Stimulated activated CD4-positive, alpha-beta T cell treated with anti-CD3 and anti-CD28 coated beads, Interleukin-12 subunit alpha, Interleukin-12 subunit beta, amount 100 ng/mL, for 4 hours (primary cell): ENCODE measurements at places on chromosomes 1 and 21.
A peak's percentile ranks its signal among the peaks of the same experiment; 100 is the strongest.

DNA sequence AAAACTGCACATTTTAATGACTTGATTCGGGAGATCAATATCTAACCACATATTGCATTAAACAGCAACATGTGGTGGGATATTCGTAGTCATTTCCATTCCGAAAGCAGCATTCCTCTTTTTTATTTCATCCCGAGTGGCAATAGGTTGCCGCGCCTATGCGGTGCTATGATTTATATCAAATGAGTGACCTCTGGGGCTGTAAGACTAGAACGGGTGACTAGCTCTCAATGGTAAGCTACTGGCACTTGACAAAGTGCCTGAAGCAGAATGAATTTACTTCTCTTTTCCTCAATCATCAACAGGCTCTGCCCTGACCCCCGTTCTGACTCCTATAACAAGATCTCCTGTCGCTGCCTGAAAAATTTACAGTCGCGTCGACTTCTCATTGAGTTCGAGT, 162.3 kb downstream of the ZNF281 start:
- DNase-seq: no peak

DNA sequence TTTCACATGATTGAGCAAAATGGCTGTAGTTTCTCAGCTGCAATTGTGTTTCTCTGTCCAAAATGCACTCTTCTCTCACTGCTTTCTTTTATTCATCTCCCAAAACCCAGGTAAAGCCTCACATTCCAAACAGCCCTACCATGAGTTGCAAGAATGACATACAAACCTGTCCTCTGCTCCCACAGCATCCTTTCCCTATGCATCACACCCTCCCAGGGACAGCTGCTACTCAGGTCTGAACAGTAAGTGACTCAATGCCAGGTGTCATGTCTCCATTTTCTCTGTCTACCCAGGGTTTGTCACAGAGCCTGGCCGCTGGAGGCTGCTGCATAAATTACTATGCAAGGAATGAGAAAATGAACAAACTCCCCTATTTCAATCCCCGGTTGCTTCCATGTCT, 118.5 kb downstream of the PLD5 start:
- no peak for DNase-seq

DNA sequence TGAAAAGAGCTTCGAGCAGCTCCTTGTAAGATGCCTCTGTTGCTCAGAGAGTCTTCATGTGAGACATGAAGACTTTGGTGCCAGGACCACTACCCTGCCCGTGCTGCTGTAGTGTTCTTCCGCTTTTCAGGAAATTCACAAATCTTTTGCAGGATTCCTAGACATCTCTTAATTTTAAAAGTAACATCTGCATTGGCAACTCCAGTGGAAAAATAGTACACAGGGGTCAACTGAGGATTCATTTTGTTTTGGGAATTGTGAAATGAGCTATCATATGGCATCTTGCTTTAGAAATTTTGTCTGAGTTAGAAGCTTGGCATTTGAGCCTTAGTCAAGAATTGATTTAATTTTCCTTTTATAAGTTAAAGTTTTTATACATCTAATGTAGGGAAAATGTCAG, 7.2 kb downstream of the PRDM2 start:
- no peak for DNase-seq

DNA sequence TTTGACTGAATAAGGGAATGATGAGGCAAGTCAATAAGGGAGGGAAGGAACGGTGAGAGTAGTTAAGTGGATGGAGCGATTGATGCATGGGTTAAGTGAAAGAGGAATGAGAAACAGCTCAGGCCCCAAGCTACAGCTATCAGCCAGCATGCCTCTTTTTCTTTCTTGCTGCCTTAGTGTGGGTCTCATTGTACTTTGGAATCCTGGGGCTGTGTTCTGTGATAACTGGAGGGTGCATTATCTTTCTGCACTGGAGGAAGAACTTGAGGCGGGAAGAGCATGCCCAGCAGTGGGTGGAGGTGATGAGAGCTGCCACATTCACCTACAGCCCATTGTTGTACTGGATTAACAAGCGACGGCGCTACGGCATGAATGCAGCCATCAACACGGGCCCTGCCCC, 1.0 kb downstream of the TEX38 start:
- no peak for DNase-seq

- DNase-seq: no peak
These were observed 3.7 kb downstream of the CHD1L start for GRCh38 chr1:147246044-147246690.

- DNase-seq: no peak
These were observed 73.3 kb upstream of the SLC44A3 start for GRCh38 chr1:94746635-94747525.

DNA sequence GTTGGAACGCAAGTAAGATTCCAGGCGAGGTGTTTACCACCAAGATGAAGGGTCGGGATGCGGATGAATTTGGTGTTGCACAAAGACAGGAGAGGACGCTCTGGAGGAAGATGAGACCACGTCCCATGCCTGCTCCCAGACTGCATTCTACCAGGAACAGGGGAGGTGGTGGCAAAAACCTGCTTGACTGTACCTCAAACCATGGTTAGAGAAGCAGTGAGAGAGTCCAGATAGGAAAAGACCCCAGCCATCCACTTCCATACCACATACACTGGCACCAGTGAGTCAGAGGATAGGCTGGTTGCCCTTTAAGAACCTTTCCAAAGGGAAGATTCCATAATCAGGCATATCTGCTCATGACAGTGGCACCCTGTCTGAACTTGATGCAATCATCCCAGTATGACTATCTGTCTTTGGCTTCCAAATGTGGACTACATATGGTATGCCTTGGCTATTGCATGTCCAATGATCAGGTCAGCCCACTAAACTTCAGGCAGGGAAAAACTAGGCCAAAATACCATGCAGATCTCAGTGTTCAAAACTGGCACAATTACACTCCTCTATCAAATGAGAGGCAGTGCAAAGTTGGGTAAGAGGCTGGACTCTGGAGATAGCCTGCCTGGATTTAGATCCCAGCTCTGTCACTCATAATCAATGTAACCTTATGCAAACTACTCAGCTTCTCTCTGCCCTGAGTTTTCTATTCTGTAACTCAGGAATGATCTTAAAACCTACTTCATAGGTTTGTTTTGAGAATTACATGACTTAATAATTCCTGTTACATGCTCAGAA, 20.6 kb downstream of the NPR1 start:
- no peak for DNase-seq

DNA sequence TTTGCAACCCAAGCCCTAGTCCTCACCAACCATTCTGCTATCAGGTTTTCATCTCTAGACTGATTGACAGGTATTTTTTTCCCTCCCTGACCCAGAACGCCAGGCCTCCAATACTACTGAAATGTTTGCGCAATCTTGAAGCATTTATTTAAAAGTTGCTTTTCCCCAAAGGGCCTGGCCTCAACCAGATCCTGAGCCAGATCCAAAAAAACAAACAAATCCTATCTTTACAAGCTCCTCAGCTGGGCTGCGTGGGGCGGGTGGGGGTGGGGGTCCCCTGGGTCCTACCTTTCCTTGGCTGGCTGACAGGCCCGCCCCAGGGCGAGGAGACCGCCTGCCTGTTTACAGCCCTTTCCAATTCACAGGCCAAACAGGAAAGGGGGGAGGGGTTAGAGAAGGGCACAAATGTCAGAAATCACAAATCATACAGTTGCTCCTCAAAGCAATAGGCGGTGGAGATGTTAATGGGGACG, 98.8 kb downstream of the FOXD2 start:
- no peak for DNase-seq

GRCh38 chr1:47830641-47831333, 166.4 kb downstream of the TRABD2B start:
- no peak for DNase-seq

DNA sequence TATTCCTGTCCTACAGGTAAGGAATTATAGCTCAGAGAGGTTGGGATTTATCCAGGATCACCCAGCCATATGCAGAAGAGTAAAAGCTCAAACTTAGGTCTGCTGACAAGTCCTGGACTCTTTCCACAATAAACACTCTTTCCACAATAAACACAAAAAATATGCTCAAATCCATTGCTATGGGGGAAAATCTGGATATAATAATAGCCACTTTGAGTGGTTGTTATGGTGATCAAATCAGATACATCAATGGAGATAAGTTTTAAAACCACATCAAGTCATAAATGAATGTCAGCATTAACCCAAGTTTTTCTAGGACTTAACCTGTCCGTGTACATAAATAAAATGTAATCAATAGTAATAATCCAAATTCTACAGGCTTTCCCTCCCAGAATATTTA, 22.3 kb upstream of the TTF2 start:
- no peak for DNase-seq

GRCh38 chr1:225437710-225438437, 10.0 kb upstream of the LBR start:
- DNase-seq: no peak

GRCh38 chr1:214472364-214472763, 79.0 kb downstream of the PTPN14 start:
- no peak for DNase-seq

- DNase-seq: no peak
These were observed 83.6 kb downstream of the SIK1 start for GRCh38 chr21:43343095-43343991.

- no peak for DNase-seq
These were observed 345.5 kb downstream of the NTNG1 start for GRCh38 chr1:107486349-107486748.

- DNase-seq: peak; percentile 71
These were observed 18.3 kb upstream of the IL6R start for GRCh38 chr1:154386643-154387352.

DNA sequence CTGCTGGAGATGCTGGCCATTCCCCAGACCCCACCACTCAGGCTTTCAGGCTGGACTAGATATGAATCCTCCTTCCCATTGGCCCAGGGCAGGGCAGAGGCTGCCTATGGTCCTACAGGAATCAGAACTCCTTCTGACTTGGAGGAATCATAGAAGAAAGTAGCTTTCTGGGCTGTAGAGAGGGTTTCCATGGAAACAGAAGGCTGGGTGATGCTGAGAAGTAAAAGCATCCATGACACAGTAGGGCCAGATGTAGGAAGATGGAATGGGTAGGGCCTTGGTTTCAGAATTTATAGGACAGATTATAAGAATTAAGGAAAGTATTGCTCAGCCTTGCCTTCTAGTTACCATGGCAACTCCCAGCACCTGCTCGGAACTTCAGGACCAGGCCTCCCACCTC, 9.0 kb downstream of the NT5C1A start:
- no peak for DNase-seq

DNA sequence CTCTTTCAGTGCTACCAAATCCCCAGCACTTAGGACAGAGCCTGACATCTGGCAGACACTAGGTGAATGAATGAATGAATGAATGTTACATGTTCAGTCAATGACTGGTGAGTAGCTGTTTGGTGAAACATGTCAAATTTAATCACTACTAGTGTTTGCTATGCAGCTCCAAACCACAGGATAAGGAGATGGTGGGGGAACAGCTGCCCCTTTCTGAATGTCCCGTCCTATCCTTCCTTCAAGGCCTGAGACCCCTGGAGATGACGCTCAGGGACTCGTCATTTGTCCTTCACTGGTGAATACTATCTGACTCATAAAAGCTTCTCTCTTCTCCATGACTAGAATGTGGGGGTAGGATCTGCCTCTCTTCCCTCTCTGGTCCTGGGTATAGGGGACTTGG, 175.4 kb downstream of the HIVEP3 start:
- no peak for DNase-seq

- no peak for DNase-seq
These were observed 35.8 kb downstream of the ACOT11 start for GRCh38 chr1:54583871-54584270.

GRCh38 chr1:45640293-45640692, 16.4 kb upstream of the CCDC17 start:
- DNase-seq: no peak

DNA sequence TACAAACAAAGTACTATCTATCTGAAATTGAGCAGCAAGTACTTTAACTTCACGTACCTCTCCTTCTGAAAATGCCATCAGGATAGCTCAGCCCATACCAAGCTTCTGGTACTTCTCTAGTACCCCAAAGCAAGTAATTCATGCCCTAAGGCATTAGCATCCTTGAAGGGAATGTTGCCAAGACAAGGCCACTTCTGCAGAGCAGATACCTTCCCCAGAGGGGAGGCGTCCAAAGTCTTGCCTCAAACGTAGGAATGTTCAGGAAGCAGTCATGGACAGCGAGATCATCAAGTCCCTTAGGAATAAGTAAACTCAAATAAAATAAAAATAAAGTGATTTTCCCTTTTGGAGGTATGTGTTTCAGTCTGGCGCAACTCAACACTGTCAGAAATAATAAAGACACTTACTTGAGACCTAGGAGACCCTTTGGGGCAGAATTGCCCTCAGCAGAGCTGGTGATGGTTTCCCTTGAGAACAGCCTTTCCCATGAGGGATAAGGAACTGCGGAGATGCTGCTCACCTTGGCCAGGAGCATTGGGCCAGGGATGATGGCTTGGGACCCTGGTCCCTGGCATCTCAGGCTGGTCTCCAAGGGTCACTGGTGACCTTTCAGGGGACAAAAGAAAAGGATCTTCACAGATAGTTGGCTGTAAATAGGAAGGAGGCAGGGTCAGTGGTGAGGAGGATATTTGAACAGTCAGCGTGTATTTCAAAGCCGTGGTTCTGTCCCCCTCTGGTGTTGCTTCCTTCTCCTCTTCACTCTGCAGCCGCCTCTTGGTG, 522.9 kb downstream of the KIF26B start:
- DNase-seq: no peak

DNA sequence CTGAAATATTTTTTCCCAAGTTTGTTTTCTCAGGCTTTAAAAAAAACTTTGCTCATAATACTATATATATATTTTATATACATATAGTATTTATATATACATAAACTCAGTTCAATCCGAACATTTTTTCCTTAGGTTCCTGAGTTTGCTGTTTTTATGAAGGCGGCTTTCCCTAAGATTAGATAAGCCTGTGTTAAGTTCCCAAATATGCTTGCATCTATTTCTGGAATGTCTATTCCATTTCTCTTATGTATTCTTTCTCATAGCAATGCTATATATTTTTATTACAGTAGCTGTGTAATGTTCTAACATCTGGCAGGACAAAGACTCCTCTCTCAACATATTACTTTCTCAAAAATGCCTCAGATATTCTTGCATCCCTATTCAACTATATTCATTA, 45.9 kb downstream of the ADSS2 start:
- DNase-seq: no peak

DNA sequence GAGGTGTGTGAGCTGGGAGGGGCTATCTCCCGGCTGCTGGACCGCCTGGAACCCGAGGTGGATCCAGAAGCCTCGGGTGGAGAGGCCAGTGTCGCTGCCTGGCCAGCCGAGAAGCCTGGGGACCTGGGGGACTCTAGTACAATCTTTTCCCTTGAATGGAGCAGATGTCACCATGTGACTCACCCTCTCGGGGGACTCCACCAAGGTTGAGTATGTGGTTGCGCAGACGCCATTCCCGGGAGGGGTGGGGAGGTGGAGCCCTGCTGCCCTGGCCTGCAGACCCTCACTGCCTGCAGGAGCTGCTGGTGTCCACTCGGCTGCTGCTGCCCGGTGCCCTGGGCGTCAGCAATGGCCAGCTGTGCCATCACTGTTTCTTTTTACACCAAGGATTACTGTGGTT, 40.3 kb downstream of the TP73 start:
- DNase-seq: no peak

DNA sequence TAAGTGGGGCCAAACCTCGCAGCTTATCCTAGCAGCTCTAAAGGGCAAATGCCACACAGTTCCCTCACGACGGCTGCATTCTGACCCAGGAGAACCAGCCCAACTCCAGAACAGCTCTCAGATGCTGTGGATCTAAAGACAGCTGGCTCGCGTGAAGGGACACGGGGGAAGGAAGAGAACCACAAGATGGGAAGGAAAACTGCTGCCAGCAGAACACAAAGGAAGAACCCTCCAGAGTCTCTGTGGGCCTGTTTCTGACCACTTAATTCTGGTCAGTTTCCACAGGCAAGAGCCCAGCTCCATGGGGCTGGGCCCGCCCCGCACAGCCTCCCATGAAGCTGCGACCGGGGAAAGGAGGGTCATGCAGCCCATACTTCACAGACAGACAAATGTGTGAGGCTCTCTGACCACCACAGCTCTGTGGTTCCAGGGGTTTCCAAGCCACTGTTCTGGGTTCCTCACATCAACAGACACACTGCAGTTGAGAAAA, 61.1 kb downstream of the SLC45A1 start:
- DNase-seq: no peak
